HT-29 (cell line): ENCODE measurements at places on chromosomes 16 and 17. TPM values are rescaled to one million over a fixed set of nuclear protein-coding genes. Genes with fewer than 3 reads are reported as not detected.

DNA sequence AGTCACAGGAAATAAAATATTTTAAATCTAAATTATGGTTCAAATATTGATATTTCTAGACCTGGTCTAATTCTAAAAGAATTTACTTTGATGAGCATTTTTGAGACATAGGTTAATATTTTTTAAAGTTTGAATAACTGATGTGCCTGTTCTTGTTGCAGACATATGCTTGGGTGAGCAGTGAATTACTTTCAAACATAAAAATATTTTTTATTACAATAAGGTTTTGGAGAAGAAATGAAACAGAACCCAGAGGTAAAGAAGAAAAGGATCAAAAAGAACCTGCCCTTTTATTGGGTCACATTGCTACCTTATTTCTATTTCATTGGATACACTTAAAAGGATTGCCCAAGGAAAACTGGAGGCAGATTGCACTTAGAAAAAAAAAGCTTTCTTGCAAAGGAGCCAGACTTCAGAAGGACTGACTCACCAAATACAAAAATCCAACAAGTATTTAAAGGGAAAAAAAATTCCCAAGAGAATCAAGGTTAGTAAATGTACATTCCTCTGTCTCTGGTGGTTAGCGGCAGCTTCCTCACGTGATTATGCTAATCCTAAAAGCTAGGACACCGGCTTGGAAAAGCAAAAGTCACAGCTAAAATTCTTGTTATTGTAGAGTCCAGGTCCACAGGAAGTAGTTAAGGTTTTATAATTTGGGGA is 18.5 kb downstream of the ENPP7 start:
- no peak for DNase-seq

DNA sequence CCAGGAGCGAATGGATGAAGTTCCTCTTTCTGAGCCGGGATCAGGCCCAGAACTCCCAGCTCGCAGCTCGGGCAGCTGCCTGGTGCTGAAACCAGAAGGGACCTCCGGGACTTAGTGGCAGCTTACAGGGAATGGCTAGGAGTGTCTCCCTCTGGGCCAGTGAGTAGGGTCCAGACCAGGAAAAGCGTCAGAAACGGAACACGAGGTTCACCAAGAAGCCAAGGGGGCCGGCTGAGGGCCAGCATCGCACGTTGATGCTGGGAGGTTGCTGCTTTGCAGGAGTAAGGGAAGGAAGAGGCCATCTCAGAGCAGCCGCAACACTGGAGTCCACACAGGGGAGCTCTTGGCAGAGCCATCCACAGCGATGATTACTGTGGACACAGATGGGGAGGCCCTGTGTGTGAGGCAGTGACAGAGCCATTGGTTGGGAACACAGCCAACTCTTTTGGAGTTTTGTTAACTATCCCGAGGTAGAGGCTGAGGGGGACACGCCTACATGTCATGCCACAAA is 74.0 kb upstream of the CREBBP start:
- no peak for DNase-seq

DNA sequence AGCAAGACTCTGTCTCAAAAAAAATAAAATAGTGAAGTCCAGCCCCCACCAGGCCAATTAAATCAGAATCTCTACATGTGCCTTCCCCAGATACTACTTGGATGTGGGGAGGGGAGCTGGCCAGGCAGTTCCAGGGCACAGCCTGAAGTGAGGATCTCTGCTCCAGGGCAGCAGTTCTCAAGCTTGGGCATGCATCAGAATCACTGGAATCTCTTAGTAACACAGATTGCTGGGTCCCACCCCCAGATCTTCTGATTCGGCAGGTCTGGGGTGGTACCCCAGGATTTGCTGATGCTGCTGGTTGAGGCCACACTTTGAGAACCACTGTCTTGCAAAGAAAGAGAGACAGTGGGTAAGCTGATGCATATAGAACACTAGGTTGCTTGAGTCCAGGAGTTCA is 8.3 kb upstream of the CDH5 start:
- DNase-seq = no peak

Gene EVPL
- 40.1 and 42.1 TPM in 2 replicates for total RNA-seq

GRCh38 chr17:81825841-81826466 is 7.1 kb downstream of the MCRIP1 start:
- DNase-seq = peak; percentile 38

DNA sequence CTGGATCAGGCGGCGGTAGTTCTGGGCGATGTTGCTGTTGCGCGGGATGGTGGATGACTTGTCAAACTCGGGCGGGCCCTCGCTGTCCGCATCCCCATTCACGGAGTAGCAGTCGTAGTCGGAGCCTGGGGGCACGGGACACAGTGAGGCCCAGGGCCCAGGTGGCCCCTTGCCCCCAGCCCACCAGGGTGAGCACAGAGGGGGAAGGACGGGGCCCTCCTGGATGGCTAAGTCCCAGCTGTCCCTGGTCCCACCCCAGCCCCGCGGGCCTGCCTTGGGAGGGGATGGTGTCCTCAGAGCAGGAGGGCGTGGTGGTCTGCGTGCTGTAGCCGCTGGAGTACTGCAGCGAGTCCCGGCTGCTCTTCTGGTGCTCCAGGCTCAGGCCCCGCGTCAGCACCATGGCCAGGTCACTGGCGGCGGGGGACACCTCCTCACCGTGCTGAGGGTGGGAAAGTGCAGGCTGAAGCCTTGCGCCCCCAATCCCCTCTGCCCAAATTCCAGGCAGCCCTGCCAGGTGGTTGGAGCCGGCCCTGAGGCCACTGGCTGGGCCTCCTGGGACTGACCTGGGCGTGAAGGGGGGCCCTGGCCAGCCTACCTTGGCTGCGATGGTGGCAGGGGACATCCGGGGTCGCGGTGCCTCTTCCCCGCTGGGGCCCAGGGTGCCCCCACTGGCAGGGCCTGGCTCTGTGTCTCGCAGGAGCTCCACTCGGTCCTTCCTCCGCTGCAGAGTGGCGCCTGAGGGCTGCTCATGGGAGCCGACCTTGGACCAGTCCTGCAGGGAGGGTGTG is 18.2 kb downstream of the IL34 start:
- no peak for DNase-seq

Gene SOST
- total RNA-seq = not detected in 2 replicates

GRCh38 chr16:11602321-11602720 is 15.6 kb upstream of the LITAF start:
- DNase-seq = no peak

DNA sequence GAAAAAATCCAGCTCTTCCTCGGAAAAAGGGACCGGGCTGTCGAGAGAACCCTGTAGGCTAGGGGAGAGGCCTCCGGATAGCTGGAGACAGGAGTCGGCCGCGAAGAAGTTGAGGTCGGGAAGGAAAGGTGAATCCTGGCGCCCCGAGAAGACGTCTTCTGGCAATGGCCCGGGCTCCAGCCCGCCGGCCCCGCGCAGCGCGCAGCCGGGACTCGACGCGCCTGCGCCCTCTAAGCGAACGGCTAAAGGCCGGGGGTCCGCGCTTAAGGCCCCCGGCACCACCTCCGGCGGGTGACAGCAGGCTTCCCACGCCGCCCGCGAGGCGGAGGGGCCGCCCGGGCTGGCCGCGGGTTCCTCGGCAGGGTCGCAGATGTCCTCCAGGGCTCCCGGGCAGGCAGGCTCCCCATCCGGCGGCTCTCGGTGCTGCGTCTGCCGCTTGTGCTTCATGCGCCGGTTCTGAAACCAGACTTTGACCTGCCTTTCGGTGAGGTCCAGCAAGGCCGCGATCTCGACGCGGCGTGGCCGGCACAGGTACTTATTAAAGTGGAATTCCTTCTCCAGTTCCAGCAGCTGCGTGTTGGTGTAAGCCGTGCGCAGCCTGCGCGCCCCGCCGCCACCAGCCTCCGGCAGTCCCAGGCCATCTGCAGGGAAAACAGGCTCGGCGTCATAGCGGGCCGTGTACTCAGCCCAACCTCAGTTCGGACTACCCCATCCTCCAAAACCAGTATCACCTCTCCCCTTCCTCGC is 1.6 kb downstream of the HOXB2 start:
- DNase-seq = peak; percentile 65

Gene SMPD3
- total RNA-seq = 45.7 and 50.7 TPM in 2 replicates

- no peak for DNase-seq
These were observed 228.5 kb downstream of the TOX3 start for GRCh38 chr16:52318302-52319009.

DNA sequence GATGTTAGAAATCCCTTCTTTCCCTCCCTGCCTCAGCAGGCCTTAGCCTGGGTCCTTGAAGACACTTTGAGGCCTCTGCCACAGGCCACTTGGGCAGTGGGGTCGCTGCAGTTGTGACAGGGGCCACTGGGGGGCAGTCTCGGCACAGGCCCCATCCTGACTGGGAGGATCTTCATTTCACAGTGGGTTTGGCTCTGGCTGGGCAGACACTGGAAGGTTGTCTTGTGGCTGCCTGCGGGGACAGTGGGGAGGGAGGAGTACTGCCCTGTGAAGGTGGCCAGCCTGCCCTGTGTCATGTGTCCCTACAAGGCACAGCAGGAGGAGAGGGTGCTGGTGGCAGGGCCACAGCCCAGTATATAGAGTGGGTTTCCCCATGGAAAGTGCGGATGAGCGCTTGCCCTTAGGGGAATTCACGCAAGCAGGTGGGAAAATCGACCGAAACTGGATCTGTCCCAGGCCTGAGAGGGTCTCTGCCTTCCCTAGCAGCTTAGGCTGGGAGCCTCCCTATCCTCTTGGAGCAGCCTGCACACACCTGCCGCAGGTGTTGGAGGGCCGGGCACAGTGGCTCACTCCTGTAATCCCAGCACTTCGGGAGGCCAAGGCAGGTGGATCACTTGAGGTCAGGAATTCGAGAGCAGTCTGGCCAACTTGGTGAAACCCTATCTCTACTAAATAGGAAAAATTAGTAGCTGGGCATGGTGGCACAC is 28.8 kb downstream of the GINS2 start:
- DNase-seq = peak; percentile 70

Gene HOXB3
- total RNA-seq = 99.5 and 126 TPM in 2 replicates

DNA sequence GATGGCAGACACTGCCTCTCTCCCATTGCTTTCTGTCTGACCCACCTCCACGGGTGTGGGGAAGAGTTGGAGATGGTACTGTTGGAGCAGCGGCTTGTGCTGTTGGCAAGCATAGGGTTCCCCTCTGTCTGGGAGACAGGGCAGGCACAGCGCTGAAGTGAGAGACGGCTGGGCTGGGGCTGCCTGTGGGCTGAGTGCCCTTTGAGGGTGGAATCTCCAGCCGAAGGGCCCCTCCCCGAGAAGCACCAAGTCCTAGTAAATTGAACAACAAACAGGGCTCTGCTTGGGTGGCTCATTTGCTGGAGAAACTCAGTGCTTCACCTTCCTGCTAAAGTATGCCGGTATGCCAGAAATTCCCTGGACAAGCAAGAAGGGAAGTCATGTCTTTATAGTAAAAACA is 79.7 kb downstream of the KSR1 start:
- DNase-seq = no peak

DNA sequence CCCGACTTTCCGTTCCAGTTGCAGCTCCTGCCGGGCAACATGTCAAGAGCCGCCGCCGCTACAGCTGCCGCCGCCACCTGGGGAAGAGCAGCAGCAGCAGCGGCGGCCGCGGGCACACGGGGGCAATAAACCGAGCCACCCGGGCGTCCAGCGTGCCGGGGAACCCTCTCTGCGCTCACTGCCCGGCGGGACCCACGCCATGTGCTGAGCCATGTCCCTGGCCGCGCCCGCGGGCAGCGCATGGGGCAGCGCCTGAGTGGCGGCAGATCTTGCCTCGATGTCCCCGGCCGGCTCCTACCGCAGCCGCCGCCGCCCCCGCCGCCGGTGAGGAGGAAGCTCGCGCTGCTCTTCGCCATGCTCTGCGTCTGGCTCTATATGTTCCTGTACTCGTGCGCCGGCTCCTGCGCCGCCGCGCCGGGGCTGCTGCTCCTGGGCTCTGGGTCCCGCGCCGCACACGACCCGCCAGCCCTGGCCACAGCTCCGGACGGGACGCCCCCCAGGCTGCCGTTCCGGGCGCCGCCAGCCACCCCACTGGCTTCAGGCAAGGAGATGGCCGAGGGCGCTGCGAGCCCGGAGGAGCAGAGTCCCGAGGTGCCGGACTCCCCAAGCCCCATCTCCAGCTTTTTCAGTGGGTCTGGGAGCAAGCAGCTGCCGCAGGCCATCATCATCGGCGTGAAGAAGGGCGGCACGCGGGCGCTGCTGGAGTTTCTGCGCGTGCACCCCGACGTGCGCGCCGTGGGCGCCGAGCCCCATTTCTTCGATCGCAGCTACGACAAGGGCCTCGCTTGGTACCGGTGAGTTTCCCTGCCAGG is 604 bp downstream of the HS3ST3B1 start:
- no peak for DNase-seq

GRCh38 chr16:25542306-25542705 is 149.5 kb upstream of the HS3ST4 start:
- DNase-seq = no peak

Gene PABPN1L
- not detected in 2 replicates for total RNA-seq

GRCh38 chr17:72600934-72601333 is 480.1 kb downstream of the SOX9 start:
- DNase-seq = no peak

Gene HCRT
- total RNA-seq = not detected in 2 replicates

- no peak for DNase-seq
These were observed 411.7 kb downstream of the CPPED1 start for GRCh38 chr16:12391956-12392355.

Gene CD300H
- total RNA-seq = not detected in 2 replicates

Gene CHRNE
- not detected in 2 replicates for total RNA-seq

DNA sequence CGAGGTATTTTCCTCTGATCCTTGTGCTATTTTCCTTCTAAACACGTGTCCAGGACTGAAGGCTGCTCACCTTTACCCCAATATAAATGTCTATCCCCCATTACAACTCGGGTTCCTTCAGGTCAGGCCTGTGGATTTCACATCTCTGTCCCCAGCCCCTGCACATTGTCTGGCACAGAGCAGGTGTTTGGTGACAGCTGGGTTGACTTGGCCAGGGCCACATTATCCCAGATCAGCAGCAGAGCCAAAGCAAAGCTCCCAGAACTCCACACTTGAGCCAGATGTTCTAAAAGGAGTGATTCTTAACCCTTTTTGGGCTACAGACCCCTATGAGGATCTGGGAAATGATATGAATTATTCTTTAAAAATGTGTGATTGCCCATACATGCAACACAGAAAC is 18.0 kb upstream of the SPATA32 start:
- no peak for DNase-seq

DNA sequence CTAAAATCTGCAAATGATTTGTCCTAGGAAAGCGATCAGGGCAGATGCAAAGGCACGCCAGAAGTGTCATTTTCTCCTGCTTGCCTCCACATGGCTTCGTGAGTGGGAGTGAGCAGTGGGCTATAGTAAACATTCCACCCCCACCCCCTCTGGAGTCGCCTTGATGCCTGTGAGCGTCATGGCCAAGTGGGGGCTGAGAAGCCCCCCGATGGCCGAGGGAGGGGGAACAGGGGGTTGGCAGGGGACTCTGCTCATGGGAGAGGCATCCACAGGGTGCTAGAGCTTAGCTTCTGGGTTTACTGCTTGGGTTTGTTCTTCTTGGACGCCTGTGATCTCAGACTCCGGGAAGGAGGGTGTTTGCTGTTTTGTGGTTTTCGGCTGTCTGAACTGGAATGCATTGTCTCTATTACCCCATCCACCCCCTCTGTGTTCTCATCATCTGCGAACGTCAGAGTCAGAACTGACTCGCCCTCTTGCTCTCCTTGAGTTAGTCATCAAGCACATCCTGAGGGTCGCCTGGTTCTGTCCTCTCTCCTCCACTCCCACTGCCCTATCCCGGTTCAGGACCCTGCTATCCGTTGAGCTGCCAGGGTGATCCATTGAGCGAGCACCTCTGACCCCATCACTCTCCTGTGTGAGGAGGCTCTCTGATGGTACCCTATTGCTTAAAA is 15.4 kb downstream of the TNS4 start:
- no peak for DNase-seq
